ENCODE measurements at places on chromosomes 2 and 18.

- no peaks in the 10 kb centered on the region for H3K27me3 ChIP-seq
- no peaks in the 10 kb centered on the region for H3K36me3 ChIP-seq
Measured at GRCh38 chr18:73258375-73259087, 390.7 kb upstream of the NETO1 start.

GRCh38 chr2:98541489-98541888 is 66.8 kb downstream of the COA5 start:
- H3K36me3 ChIP-seq, result peaks cover 88% of the 10 kb centered on the region
- no peaks in the 10 kb centered on the region for H3K4me1 ChIP-seq
- no peak overlapping the region for H3K4me3 ChIP-seq
- DNase-seq, result no peak

- DNase-seq, result no peak
- H3K27ac ChIP-seq, result no peak overlapping the region
- H3K36me3 ChIP-seq, result no peaks in the 10 kb centered on the region
Measured at GRCh38 chr2:6526093-6526824, 339.4 kb downstream of the CMPK2 start.

GRCh38 chr2:213237251-213237650 is 47.0 kb upstream of the SPAG16 start:
- H3K27ac ChIP-seq, result peak overlapping the region; percentile 88
- peak overlapping the region; percentile 96 for H3K4me3 ChIP-seq
- H3K4me1 ChIP-seq, result peaks cover 75% of the 10 kb centered on the region
- no peak for DNase-seq
- H3K36me3 ChIP-seq, result no peaks in the 10 kb centered on the region

DNA sequence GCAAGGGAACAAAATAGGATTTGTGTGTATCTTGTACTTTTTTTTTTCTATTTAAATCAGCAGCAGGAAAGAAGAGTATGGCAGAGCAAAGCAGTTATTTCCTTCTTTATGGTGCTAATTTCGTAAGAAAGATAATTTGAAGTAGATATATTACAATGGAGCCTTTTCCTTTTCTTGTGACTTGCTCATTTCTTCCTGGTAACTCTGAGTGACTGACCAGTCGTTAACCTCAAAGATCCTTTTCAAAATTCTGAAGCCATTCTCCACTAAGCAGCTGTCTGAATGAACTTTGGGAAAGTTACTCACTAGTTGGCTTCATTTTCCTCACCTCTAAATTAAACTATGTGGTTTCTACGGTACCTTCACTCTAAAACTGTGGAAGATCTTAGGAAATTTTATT is 24.6 kb downstream of the AFTPH start:
- no peaks in the 10 kb centered on the region for H3K27me3 ChIP-seq
- H3K4me3 ChIP-seq, result no peak overlapping the region
- H3K4me1 ChIP-seq, result no peaks in the 10 kb centered on the region
- H3K36me3 ChIP-seq, result peaks cover 15% of the 10 kb centered on the region

All from CD4-positive, CD25-positive, alpha-beta regulatory T cell (primary cell).